ENCODE measurements at places on chromosomes 1 and 21. TPM values are rescaled to one million over a fixed set of nuclear protein-coding genes. Genes with fewer than 3 reads are reported as not detected.

DNA sequence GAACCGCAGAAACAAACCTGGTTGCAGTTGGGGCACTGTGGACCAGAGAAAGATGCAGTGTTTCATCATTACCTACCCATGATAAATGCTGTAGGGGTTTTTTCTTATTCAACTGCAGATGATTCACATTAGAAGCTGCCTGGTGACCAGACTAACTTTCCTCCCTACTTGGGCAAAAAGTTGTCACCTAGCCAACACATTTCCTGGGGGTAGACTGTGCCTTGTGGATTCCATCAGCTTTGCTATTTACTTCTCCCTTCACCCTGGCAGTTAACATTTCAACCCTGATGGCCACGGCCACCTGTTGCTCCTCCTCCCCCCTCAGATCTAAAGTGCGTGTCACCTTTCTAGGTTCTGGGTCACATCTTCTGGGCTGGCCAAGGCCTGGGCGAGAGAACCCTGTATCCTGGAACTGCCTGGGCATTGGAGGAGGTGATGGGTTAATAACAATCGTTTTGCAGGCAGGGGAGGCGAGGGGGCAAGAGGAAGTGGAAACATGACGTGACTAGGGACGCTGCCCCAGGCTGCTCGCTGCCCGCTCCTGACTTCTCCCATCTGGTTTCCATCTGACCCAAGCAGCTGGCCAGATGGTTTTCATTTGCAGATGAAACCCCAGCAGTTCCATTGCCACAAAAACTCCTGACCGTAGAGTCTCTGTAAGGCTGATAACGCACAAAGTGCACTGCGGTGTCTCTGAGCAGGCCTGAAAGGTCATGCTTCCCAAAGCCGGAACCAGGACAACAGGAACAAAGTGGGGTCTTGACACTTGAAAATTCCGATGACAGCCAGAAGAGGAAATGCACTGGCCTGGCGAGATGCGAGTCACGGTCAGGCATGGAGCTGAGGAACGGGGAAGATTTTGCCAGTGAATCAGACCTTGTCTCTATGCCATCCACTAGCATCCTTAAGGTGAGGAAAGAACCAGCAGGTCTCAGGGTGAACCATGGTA is 36.6 kb downstream of the CAPZB start:
- H3K4me3 ChIP-seq: no peak overlapping the region
- H3K27me3 ChIP-seq: no peaks in the 10 kb centered on the region
- peak overlapping the region; percentile 73 for H3K27ac ChIP-seq
- no peak for DNase-seq
- no peaks in the 10 kb centered on the region for H3K36me3 ChIP-seq

GRCh38 chr1:200233393-200233792 is 176.4 kb downstream of the ZNF281 start:
- H3K27me3 ChIP-seq: no peaks in the 10 kb centered on the region
- H3K4me3 ChIP-seq: no peak overlapping the region
- DNase-seq: no peak
- H3K4me1 ChIP-seq: peaks cover 8% of the 10 kb centered on the region
- no peaks in the 10 kb centered on the region for H3K36me3 ChIP-seq
- H3K27ac ChIP-seq: no peak overlapping the region

DNA sequence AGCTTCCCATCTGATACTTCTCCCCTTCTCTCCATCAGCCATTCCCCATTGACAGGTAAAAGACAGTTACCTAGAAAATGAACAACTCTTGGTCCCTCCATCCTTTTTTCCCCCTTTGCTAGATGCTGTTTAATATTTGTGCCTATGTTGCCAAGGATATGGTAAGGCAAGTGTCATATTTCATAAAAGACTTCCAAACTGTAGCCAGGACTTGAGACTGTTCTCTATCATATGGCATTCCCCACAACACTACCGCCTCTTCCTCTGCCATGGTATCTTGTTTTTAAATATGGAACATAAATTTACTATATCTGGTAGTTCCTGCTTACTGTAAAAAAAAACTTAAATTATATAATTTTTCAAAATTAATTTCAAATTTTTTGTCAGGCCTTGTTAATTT is 97.2 kb downstream of the PHTF1 start:
- no peaks in the 10 kb centered on the region for H3K36me3 ChIP-seq
- no peak for DNase-seq
- 0 out of 2 replicates have a peak, but pooled peaks cover 7% of the 10 kb centered on the region for H3K4me1 ChIP-seq

TFF3 gene
- total RNA-seq: 65.8 TPM

HSPA6 gene
- 0.60 TPM for total RNA-seq

RGL1 gene
- total RNA-seq: 33.8 TPM

EVA1C gene
- not detected for total RNA-seq

C8A gene
- not detected for total RNA-seq

ATF3 gene
- 21.8 TPM for total RNA-seq

Data from Caco-2 (cell line).